Activated naive CD4-positive, alpha-beta T cell treated with Interleukin-2 at 50 U/mL for 16 hours (primary cell): ENCODE measurements at places on chromosomes 16 and 17.

DNA sequence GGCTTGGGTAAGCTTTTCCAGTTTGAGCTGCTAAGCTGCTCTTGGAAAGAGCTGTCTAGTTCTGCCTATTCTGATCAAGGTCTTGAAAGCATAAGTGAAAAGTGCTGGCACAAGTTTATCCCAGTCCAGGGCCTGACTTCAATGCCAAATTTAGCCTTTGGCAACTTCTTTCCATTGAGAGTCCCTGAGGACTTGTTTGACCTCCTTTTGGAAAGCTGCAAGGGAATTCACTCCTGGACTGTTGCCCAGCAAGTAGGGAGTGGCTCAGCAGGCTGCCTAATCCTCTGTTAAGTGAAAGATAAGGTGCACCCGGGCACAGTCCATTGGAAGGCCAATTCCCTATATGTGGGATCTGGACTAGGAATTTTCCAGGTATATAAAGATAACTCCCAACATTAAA, 16.0 kb upstream of the TANC2 start:
- DNase-seq: no peak

GRCh38 chr17:39264119-39264518, 38.4 kb upstream of the STAC2 start:
- no peak for DNase-seq

- DNase-seq: no peak
Measured at GRCh38 chr17:27549251-27549893, 81.6 kb upstream of the LGALS9 start.

- DNase-seq: no peak
Measured at GRCh38 chr16:24988593-24989338, 26.4 kb downstream of the ARHGAP17 start.

GRCh38 chr16:56451753-56452689, 667 bp downstream of the OGFOD1 start:
- DNase-seq: peak; percentile 10

DNA sequence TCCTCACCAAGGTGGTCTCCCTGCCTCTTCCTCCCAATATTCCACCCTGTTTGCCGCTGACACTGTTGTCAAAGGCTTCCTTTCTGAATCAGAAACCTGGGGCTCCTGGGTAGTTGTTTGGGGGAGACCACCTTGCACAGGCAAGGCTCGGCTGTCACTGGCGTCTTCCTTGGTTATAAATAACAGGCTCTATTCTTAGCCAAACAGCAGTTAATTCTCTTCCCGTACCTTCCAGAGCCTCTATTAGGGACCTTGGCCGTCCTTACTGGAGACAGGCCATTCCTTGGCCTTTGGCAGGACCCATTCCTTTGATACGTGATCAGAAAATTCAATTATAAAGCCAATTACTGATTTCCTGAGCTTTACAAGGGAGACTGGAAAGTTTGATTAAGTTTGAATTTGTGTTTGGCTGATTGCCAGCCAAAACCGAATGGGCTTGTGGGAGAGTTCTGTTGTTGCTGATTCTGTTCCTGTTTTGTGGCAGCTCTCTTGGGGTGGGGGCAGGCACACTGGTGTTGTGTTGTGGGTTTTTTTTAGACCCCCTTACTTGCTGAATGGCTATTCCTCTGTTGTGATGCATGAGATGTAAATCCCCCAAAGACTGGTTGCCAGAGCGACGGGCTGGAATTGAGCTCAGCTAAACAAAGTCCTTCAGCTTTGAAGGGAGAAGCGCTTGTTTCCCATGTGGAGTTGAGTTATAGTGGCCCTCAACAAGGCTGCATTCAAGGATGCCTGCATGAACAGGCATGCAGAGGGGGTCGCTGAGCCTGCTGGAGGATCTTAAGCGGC, 104.6 kb downstream of the GNAO1 start:
- DNase-seq: no peak

DNA sequence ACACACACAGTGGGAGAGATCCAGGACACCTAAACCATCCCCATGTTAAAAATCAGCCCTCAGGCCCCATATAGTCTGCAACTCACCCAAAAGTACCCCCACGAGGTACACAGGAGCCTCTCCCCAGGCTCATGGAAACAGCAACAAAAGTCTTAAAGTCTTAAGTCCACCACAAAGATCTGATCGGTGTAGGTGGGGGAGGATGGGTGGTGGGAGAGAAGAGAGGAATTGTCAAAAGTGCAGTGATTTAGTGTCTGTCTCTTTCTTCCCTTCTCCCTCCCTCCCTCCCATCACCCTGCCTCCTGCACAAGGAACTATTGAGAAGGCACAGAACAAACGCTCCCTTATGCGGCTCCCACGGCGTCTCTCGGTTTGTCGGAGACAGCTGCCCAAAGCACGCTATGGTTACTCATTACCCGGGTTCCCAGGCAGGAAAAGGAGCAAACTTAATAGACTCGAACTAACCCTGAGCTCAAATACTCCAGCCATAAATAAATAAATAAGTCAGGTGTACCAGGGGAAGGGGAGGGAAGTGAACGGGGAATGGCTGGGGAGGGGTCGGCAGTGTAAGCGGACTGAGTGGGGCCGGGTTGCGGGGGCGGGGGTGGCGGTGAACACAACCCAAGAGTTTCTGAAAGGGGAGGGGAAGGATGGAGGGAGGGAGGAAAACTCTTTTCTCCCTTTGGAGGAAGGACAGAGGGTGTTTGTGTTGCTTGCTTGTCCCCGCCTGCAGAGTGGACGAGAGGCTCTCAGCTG, 477.4 kb downstream of the SLC39A11 start:
- no peak for DNase-seq

DNA sequence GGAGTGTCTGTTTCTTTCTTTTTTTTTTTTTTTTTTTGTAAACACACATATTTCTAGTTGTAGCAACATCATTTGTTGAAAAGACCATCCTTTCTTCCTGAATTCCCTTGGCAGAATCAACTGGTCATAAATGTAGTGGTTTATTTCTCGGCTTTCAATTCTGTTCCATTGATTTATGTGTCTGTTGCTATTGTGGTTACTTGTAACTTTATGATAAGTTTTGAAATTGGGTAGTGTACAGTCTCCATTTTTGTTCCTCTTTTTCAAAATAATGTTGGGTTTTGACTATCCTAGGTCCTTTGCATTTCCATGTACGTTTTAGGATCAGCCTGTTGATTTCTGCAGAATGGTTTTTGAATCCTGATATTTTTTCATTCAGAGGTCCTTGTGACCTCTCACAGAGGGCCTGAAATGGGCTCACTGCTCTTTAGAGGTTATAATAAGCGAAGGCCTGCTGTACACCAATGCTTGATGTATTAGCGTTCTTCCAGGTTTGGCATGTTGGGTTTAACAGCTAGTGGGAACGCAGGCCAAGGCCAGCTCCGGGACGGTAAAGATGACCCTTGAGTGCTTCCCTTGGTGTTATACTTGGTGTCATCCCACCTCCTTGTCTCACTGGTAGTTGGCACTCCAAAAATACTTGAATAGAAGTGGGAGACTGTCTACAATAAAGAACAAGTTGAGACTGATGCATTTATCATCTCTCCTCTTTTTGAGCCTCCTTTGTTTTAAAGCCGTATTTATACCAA, 43.8 kb downstream of the ZNRF1 start:
- no peak for DNase-seq

DNA sequence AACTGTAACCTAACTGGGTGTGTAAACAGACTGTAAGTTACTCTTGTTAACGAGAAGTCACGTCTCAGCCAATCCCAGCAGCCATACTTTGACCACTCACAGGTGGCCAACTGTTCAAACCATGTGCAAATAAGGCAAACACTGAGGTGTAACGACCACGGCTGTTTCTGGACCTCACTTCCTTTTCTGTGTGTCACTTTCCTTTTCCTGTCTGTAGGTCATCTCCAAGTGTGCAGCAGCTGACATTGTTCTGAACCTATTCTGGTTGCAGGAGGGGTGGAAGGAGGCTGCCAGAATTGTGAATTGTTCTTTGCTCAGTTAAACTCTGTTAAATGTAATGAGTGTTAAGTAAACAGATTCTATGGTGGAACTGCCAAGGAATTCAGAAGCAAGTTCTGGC, 627.4 kb downstream of the KCNJ2 start:
- DNase-seq: no peak

GRCh38 chr17:82235056-82235774, 6.4 kb downstream of the SLC16A3 start:
- no peak for DNase-seq

DNA sequence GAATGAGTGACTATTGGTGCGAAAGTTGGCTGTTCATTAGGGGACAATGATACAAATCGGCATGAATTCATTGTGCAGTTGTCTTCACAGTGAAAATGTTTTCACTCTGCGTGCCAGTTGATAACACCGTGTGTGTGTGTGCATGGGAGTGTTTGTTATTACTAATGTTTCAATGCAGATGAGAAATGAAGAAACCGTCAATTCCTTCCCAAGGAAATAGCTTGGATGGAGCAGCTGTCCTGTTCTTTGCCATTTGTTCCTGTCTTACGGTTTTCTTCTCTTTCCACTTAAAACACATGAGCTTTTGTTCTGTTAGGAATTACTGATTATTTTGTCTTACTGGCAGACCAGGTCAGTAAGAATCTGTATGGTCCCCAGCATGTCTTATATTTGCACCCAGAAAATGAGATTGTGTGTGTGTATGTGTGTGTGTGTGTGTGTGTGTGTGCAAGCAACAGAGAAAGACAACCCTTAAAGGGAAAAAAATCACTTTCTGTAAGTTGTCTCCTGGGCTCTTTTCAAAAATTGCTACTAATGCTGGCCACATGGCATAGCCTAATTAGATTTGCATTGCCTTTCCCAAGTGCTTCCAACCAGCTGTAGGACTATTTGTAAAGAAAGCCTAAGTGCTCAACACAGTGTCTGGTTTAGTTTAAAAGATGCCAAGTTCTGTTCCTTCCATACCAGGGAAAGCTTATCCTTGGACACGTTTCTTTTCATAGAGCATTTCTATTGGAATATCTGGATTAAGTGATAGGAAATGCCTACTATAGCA, 23.8 kb downstream of the SHISA9 start:
- no peak for DNase-seq

GRCh38 chr17:20987511-20987910, 55.3 kb downstream of the USP22 start:
- no peak for DNase-seq

DNA sequence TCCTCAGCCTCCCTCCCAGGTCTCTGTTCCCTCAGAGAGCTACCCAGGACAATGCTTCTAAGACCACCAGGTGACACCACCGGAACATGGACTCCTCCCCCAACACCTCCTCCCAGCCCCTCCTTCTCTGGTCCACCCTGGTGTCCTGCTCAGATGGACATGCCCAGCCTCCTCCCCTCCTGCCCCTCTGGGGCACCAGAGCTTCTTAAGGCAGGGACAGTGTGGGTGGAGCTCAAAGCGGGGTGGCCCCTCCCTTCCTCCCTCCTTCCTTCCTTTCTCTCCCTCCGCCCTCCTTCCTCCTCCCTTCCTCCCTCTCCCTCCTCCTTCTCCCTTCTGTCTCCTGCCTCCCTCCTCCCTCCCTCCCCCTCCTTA, 22.7 kb downstream of the TRPV3 start:
- DNase-seq: no peak

GRCh38 chr17:14604591-14605266, 303.8 kb downstream of the HS3ST3B1 start:
- DNase-seq: no peak

GRCh38 chr17:76318586-76318985, 10.5 kb upstream of the QRICH2 start:
- no peak for DNase-seq

DNA sequence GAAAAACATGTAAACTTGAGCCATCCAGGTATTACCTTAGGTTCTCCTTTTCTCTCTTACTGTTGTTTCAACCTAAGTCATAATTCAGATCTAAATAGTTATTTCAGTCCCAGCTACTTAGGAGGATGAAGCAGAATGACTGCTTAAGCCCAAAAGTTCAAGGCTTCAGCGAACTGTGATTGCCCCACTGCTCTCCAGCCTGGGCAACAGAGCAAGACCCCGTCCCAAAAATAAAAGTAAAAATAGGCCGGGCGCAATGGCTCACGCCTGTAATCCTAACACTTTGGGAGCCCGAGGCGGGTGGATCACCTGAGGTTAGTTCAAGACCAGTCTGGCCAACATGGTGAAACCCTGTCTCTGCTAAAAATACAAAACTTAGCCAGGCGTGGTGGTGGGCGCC, 9.6 kb downstream of the MEIOB start:
- DNase-seq: no peak

- no peak for DNase-seq
Measured at GRCh38 chr16:75311383-75311938, 60.0 kb upstream of the BCAR1 start.

GRCh38 chr16:72018470-72018869, 9.9 kb downstream of the DHODH start:
- no peak for DNase-seq

DNA sequence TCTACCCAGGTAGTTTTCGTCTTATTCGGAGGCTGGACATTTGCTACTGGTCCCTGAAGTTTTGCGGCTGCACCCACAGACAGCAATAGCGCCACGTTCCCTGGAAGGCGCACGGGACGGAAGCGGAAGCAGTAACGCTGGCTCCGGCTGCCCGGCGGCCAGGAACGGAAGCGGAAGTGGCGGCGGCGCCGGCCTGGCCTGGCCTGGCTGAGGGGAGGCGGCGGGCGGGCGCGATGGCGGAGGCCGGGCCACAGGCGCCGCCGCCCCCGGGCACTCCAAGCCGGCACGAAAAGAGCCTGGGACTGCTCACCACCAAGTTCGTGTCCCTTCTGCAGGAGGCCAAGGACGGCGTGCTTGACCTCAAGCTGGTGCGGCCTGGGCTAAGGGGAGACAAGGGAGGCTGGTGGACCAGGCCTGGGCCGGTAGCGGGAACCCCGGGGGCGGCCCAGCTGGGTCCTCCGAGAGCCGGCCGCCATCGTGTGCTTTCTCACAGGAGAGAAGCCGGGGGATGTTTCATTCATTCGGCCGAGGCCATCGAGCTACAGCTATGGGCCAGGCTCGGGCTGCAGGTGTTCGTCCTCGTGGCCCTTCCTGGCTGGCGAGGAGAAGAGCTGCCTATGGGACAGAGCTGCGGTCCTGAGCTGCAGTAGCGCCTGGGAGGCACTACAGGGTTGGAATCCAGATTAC, at the start of gene E2F4:
Gene E2F4 (plus strand): TSS at position 161 of the 687 bp plus-strand sequence. CDS start 73 bp downstream, at position 234.
- peak; percentile 88 for DNase-seq

DNA sequence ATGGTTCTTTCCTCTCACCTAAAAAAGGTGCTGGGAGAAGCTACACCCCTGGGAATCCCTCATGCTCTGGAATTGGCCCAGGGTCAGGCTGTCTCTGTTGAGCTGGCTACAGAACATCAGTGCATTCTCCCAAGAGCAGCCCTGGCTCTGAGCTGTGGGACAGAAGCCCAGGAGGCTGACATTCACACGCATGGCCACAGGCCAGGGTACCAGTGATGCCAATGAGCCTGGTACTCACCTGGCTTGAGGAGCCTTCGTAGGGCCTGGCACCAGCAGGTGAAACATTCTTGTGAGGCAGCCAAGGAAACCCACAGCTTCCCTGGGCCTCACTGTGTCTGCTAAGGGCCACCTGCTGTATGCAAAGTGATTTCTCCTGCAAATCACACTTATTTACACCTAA, 121.7 kb upstream of the CCL2 start:
- DNase-seq: no peak

- peak; percentile 92 for DNase-seq
Measured at GRCh38 chr17:7687072-7687907, at the start of gene TP53. TSS of gene TP53 (minus strand) at chr17:7687490. CDS start at chr17:7676594, 10,896 bp downstream.

DNA sequence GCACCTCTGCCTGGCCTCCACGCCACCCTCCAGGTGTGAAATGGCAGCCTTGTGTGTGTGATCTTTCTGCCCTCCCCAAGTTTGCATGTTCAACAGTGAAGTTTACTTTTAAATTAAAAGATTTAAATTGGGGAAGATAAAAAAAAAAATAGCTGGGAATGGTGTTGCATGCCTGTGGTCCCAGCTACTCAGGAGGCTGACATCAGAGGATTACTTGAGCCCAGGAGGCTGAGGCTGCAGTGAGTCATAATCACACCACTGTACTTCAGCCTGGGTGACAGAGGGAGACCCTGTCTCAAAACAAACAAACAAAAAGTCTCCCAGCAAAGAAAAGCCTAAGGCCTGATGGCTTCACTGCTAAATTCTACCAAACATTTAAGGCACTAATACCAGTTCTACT, 35.4 kb upstream of the RNF43 start:
- no peak for DNase-seq
